ENCODE measurements at places on chromosomes 7 and 10. TPM values are rescaled to one million over a fixed set of nuclear protein-coding genes. Genes with fewer than 3 reads are reported as not detected.
A peak's percentile ranks its signal among the peaks of the same experiment; 100 is the strongest.

DNA sequence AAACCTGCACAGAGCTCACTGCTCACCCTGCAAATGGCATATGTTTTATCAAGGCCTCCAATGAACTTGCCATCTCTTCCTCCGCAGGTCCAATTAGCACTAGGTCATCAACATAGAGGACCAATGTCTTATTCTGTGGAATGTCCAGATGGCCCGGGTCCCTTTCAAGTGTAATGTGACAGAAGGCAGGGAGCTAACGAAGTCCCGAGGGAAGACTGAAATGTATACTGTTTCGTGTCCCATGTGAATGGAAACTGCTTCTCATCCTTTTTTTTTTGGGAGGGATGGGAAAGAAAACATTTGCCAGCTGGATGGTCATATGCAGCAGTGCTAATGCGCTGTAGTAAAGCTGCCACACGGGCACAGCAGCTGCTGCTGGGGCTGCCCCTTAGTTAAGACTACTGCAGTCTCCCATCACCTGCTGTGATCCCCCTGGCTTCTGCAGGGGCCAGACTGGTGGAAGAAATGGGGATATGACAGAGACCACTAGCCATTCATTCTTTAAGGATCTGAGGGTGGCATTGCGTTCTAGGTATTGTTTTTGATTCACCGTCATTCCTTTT lies 61.7 kb upstream of the CCNY start:
- no peak overlapping the region for H3K4me3 ChIP-seq
- H3K27ac ChIP-seq = no peak overlapping the region
- H3K4me1 ChIP-seq = peaks cover 5% of the 10 kb centered on the region
- H3K36me3 ChIP-seq = peaks cover 2% of the 10 kb centered on the region

DNA sequence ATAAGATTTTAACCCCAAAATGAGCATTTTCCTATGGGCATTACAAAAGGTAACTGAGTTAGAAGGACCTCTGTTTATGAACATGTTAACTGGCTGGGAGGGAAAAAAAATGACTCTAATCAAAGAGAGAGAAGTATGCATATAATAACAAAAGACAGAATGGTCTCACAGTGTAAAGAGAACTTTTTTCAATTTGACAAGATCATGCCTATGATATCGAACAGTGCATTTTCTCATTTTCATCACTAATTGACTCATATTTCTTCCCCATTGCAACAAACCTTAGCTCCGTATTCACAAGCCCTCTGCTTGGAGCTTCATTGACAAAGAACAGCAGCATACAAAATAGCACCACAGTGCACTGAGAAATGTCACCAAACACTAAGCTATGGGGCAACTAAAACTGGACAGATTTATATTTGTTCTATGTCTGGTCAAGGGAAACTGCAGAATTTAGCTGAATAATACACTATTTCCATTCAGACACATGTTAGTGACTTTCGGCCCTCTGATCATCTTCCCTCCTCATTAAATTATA lies 45.6 kb downstream of the SMURF1 start:
- H3K36me3 ChIP-seq = peaks cover 37% of the 10 kb centered on the region
- no peaks in the 10 kb centered on the region for H3K27me3 ChIP-seq
- peaks cover 30% of the 10 kb centered on the region for H3K4me1 ChIP-seq
- no peak overlapping the region for H3K4me3 ChIP-seq
- H3K27ac ChIP-seq = no peak overlapping the region
- DNase-seq = no peak

DNA sequence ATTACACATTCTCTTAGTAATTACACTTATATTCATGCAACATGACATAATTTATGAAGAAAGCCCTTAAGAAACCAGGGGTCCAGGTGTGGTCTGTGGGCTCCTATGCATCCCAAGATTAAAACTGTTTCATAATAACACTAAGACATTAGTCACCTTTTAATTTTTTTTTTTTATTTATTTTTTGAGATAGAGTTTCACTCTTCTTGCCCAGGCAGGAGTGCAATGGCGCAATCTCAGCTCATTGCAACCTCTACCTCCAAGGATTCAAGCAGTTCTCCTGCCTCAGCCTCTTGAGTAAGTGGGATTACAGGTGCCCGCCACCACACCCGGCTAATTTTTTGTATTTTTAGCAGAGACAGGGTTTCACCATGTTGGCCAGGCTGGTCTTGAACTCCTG lies 12.5 kb downstream of the GDI2 start:
- no peak for DNase-seq
- H3K4me3 ChIP-seq = no peak overlapping the region
- no peak overlapping the region for H3K27ac ChIP-seq
- peaks cover 16% of the 10 kb centered on the region for H3K4me1 ChIP-seq
- peaks cover 48% of the 10 kb centered on the region for H3K36me3 ChIP-seq
- no peaks in the 10 kb centered on the region for H3K27me3 ChIP-seq

GRCh38 chr7:6637544-6638229 lies 569 bp downstream of the ZNF316 start:
- no peaks in the 10 kb centered on the region for H3K27me3 ChIP-seq
- H3K4me3 ChIP-seq = peak overlapping the region; percentile 82
- DNase-seq = peak; percentile 52
- H3K36me3 ChIP-seq = peaks cover 35% of the 10 kb centered on the region

DNA sequence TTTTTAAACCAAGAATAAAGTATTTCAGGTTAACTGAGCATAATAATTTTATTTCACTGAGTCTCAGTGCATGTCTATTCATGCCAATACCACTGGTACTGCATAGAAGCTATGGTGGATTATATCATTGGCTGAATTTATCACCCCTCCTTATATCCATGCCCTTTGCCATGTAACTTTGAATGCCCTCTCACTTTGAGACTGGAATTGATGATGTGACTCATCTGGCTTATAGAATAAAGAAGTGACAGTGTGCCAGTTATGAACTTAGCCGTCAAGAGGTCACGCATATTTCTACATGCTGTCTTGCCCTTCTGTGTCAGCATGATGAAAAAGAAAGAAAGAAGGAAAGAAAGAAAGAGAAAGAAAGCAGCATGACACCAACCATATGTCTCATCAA lies 20.7 kb upstream of the ABLIM1 start:
- H3K4me1 ChIP-seq = no peaks in the 10 kb centered on the region
- no peak overlapping the region for H3K4me3 ChIP-seq
- no peaks in the 10 kb centered on the region for H3K36me3 ChIP-seq
- DNase-seq = no peak
- H3K27ac ChIP-seq = no peak overlapping the region
- peaks cover 5% of the 10 kb centered on the region for H3K27me3 ChIP-seq

- no peak overlapping the region for H3K4me3 ChIP-seq
- H3K36me3 ChIP-seq = no peaks in the 10 kb centered on the region
- H3K27ac ChIP-seq = no peak overlapping the region
- no peaks in the 10 kb centered on the region for H3K4me1 ChIP-seq
- H3K27me3 ChIP-seq = peaks cover 24% of the 10 kb centered on the region
These were observed 188.5 kb downstream of the ADRA2A start for GRCh38 chr10:111265341-111265740.

GRCh38 chr7:82527851-82528250 lies 84.3 kb upstream of the CACNA2D1 start:
- no peak for DNase-seq
- no peaks in the 10 kb centered on the region for H3K4me1 ChIP-seq
- no peaks in the 10 kb centered on the region for H3K27me3 ChIP-seq
- no peak overlapping the region for H3K27ac ChIP-seq

DNA sequence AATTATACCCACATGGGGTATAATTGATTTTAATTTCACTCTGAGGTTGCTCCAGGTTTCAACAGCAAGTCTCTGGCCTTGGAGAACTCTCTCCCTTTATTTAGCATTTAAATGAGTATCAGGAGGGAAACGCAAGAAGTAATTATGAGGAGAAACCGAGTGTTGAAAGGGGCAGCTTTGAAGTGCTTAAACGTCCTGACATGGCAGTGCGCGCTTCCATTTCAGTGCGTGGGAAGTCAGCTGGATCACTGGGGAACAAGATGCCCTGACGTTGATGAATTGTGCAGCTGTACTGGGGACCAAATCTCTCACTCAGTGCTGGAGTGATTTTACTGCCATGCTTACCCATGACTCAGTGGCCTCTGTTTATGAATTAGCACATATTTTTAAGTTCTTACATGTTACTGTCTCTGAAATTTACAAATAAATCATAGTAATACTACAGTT lies 106.0 kb upstream of the PRR15 start:
- no peak for DNase-seq
- no peaks in the 10 kb centered on the region for H3K36me3 ChIP-seq
- H3K4me3 ChIP-seq = no peak overlapping the region
- no peaks in the 10 kb centered on the region for H3K4me1 ChIP-seq

The PAX4 gene
- not detected for total RNA-seq

The BCAP29 gene
- total RNA-seq = 52.5 TPM

Data from activated CD4-positive, alpha-beta memory T cell treated with anti-CD3 and anti-CD28 coated beads, Interleukin-2, amount 10 ng/mL, durations not matched to agents 7 days and 5 days (primary cell).